Type B pancreatic cell (in vitro differentiated cells): ENCODE measurements at places on chromosomes 6 and 20. TPM values are rescaled to one million over a fixed set of nuclear protein-coding genes. Genes with fewer than 3 reads are reported as not detected.
A peak's percentile ranks its signal among the peaks of the same experiment; 100 is the strongest.

Gene MUC21
- total RNA-seq = 0.43 and 0.65 TPM in 2 replicates

Gene C6orf47
- 22.3 and 28.1 TPM in 2 replicates for total RNA-seq

Gene PI3
- total RNA-seq = 3.7 and 6.9 TPM in 2 replicates

Gene GRM1
- total RNA-seq = 0.39 and 0.43 TPM in 2 replicates

Gene TFAP2B
- total RNA-seq = 11.6 and 75.5 TPM in 2 replicates

Gene SLC26A8
- 0.19 TPM in 1 of 2 replicates, not detected in the other for total RNA-seq

Gene LIN28B
- total RNA-seq = 7.6 and 22.3 TPM in 2 replicates

DNA sequence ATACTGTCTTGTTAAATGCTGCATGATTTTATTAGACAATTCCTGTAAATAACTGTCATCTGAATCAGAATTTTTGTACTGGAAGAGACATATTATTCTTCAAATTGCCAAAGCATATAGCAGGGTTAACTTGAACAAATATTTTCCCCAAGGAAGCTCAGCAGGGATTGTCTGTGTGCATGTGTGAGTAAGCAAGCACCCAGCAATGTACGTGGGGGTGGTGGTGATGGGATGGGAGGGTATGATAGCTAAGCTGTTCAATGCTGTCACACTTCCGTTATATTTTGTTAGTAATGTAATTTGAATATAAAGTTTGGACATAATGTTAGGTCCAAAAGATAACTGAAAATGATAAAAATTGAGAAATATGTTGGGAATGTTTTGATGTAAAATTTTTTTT is 118.1 kb downstream of the MYB start:
- peaks cover 10% of the 10 kb centered on the region for H3K36me3 ChIP-seq
- no peak for DNase-seq
- H3K27me3 ChIP-seq = no peaks in the 10 kb centered on the region
- no peaks in the 10 kb centered on the region for H3K4me1 ChIP-seq
- no peak overlapping the region for H3K27ac ChIP-seq

GRCh38 chr6:143146186-143146851 is 85.6 kb downstream of the AIG1 start:
- H3K4me3 ChIP-seq = no peak overlapping the region
- no peak overlapping the region for H3K27ac ChIP-seq
- no peaks in the 10 kb centered on the region for H3K4me1 ChIP-seq

- no peak overlapping the region for H3K4me3 ChIP-seq
- DNase-seq = no peak
- H3K4me1 ChIP-seq = peaks cover 13% of the 10 kb centered on the region
- H3K36me3 ChIP-seq = peaks cover 2% of the 10 kb centered on the region
- H3K27me3 ChIP-seq = no peaks in the 10 kb centered on the region
These were observed 60.8 kb downstream of the FAM83B start for GRCh38 chr6:54907355-54907754.

GRCh38 chr20:2625062-2625461 is 27.4 kb upstream of the NOP56 start:
- no peak overlapping the region for H3K4me3 ChIP-seq
- no peak overlapping the region for H3K27ac ChIP-seq
- H3K36me3 ChIP-seq = no peaks in the 10 kb centered on the region
- DNase-seq = no peak
- no peaks in the 10 kb centered on the region for H3K4me1 ChIP-seq

DNA sequence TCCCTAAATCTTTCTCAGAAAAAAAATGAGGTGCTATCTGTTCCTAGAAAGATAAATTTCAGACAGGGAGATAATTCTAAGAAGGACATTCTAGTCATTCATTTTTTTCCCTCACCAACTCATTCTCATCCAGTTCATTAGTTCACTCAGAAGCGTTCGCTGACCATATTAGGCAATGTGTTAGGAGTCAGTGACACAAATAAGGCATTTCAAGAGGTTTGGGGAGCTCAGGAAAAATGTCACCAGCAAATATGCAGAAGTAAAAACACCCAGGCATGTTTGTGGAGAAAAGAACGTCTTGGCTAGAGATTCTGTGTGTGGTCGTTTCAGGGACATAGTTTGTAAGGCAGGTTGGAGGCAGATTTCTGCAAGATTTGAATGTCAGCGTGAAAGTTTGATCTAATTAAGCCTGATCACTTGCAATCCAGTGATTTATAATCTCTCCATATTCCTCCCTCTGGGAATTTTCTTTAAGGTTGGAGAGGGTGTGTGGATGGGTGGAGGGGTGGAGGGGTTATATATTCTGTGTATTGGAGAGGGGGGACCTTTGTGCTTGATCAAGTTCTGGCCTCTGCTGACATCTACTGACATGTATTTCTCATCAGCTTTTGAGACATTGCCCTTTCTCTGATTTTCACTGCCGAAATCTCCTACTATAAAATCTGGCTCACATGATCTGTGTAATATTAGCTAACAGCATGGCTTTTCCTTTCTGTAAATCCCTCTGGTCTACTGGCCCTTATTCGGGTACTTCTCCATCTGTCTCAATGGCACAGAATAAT is 3.6 kb downstream of the MYCT1 start:
- H3K27me3 ChIP-seq = no peaks in the 10 kb centered on the region
- H3K27ac ChIP-seq = no peak overlapping the region
- no peaks in the 10 kb centered on the region for H3K36me3 ChIP-seq
- H3K4me3 ChIP-seq = no peak overlapping the region
- no peaks in the 10 kb centered on the region for H3K4me1 ChIP-seq

- H3K27ac ChIP-seq = peak overlapping the region; percentile 34
- no peaks in the 10 kb centered on the region for H3K27me3 ChIP-seq
- H3K36me3 ChIP-seq = peaks cover 4% of the 10 kb centered on the region
- H3K4me3 ChIP-seq = no peak overlapping the region
- no peak for DNase-seq
- H3K4me1 ChIP-seq = peaks cover 4% of the 10 kb centered on the region
These were observed 124.6 kb upstream of the BTN3A2 start for GRCh38 chr6:26240157-26241032.

GRCh38 chr6:5665667-5666066 is 341.1 kb downstream of the NRN1 start:
- H3K4me3 ChIP-seq = no peak overlapping the region
- H3K36me3 ChIP-seq = peaks cover 4% of the 10 kb centered on the region
- H3K4me1 ChIP-seq = peaks cover 7% of the 10 kb centered on the region
- peak; percentile 8 for DNase-seq
- no peaks in the 10 kb centered on the region for H3K27me3 ChIP-seq

DNA sequence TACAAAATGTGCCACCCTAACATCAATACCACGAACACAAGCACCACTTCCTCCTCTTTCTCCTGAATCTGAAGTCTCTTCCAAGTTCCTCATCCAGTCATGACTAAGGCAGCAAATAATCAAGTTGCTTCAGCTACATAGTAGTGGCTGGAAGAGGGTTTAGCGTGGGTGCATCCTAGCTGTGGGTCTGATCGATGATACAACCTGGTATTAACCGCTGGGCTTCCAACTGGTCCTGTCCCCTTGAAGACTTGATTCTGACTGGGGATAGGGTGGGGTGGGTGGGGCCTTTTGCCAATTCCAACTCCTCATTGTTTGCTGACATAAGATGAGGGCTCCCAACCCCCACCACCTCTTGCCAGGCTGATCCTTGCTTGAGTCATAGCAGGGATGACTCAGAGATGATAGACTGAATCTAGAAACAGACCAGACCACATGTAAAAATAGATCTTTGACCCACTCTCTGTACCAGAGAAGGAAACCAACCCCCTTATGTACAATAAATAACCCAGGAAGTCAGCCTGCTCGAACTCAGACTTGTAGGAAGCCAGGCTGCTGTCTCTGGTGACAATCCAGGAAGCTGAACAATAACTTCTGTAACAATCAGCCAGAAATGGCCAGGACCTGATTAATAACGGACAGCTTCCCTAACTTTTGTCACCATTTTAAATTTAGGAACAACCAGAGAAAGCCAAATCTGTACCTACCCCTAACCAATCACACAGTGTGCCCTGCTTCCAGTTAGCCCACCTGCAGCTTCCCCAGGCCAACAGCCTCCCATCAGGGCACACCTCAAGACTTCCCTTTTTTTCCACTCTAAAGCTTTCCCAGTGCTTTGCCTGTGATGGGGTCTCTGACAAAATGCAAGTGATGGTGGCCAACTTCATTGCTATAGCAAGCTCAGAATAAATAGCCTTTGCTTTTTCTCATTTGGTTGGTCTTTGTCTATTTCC is 68.9 kb upstream of the FAM184A start:
- peaks cover 3% of the 10 kb centered on the region for H3K27me3 ChIP-seq
- DNase-seq = no peak
- H3K27ac ChIP-seq = no peak overlapping the region
- H3K36me3 ChIP-seq = no peaks in the 10 kb centered on the region
- peaks cover 7% of the 10 kb centered on the region for H3K4me1 ChIP-seq

DNA sequence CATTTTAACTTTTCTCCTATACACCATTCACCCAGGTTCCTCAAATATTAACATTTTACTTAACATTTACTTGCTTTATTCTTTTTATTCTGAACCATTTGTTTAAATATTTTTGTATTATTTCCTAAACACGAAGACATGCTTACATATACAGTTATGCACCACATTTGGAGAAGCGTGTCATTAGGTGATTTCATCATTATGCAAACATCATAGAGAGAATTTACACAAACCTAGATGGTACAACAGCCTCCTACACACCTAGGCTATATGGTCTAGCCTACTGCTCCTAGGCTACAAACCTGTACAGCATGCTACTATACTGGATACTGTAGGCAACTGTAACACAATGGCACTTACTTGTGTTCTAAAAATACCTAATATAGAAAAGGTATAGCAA is 6.6 kb downstream of the TDP2 start:
- H3K4me1 ChIP-seq = peaks cover 19% of the 10 kb centered on the region
- peaks cover 49% of the 10 kb centered on the region for H3K36me3 ChIP-seq
- no peak overlapping the region for H3K27ac ChIP-seq
- no peak for DNase-seq
- H3K4me3 ChIP-seq = no peak overlapping the region
- H3K27me3 ChIP-seq = no peaks in the 10 kb centered on the region

DNA sequence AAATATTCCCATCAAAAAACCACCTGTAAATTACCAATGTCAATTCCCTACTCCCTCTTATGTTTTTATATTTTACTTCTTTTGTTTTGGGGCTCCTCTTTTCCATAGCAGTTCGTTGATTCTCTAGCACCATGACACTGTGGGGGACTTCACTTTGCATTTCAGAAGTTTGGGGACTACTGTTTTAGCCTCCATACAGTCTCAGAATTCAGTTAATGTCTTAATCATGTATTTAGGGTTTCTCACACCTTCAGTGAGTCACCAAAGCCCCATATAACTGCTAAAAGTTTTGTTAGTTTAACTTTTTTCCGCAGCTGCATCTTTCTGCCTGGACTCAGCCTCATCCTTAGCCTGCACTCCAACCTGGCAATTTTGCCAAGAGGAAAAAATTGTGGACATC is 20.7 kb upstream of the AIG1 start:
- no peaks in the 10 kb centered on the region for H3K36me3 ChIP-seq
- H3K27ac ChIP-seq = no peak overlapping the region
- H3K4me1 ChIP-seq = no peaks in the 10 kb centered on the region
- no peak for DNase-seq
- H3K27me3 ChIP-seq = no peaks in the 10 kb centered on the region
- H3K4me3 ChIP-seq = no peak overlapping the region

DNA sequence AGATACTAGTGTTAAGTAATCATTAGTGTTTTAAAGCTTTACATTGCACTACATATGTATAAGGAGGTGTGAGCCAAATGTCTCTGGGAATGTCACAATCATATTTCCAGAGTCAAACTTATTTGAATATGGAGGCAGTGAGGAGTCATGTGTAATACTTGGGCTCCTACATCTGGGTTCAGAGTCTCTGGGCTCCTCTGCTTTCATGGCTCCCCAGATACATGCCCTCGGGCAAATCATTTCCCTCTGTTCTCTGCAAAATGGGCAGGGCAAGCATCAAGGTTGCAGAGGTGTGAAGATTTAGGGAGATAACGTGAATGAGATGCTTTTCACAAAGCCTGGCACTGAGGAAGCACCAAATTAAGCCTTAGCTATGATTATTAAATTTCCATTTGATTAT is 138.3 kb upstream of the SGK1 start:
- peaks cover 20% of the 10 kb centered on the region for H3K4me1 ChIP-seq
- no peak overlapping the region for H3K27ac ChIP-seq
- H3K36me3 ChIP-seq = no peaks in the 10 kb centered on the region
- no peak overlapping the region for H3K4me3 ChIP-seq
- H3K27me3 ChIP-seq = no peaks in the 10 kb centered on the region
- DNase-seq = no peak

DNA sequence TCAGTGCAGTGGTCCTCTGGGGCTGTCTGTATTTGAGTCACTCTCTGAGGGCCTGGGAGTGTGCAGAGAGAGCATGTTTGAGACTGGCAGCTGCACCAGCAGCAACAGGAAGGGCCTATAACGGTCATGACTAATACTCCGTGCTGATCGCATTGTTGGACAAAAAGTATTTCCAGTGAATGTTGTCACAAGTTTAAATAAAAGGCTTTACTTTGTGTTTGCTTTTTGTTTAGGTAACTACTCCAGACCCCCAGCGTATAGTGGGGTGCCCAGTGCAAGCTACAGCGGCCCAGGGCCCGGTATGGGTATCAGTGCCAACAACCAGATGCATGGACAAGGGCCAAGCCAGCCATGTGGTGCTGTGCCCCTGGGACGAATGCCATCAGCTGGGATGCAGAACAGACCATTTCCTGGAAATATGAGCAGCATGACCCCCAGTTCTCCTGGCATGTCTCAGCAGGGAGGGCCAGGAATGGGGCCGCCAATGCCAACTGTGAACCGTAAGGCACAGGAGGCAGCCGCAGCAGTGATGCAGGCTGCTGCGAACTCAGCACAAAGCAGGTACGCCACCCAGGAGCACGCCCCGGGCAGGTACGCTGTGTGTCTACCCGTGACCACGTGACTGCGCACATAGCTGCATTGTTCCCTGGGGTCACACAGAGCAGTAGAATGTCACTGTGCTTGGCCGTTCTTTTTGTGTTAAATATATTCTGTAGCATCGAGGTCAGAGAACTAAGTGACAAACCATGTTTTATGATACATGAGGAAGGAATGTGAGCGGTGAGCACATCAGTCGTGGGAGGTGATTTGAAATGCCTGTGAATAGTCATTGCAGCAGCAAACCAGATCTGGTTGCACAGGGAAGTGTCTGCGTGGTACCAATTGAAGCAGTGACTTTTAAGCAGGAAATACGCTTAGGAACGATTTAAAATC is 174.7 kb downstream of the TMEM242 start:
- no peaks in the 10 kb centered on the region for H3K27me3 ChIP-seq
- peak overlapping the region; percentile 62 for H3K27ac ChIP-seq
- peaks cover 24% of the 10 kb centered on the region for H3K36me3 ChIP-seq
- no peak overlapping the region for H3K4me3 ChIP-seq
- no peak for DNase-seq

GRCh38 chr20:23193801-23194384 is 107.8 kb upstream of the CD93 start:
- H3K36me3 ChIP-seq = no peaks in the 10 kb centered on the region
- H3K27me3 ChIP-seq = peaks cover 13% of the 10 kb centered on the region
- no peaks in the 10 kb centered on the region for H3K4me1 ChIP-seq
- no peak for DNase-seq
- H3K4me3 ChIP-seq = no peak overlapping the region

- peak overlapping the region; percentile 75 for H3K4me3 ChIP-seq
- no peak for DNase-seq
- peaks cover 5% of the 10 kb centered on the region for H3K36me3 ChIP-seq
- peaks cover 6% of the 10 kb centered on the region for H3K27me3 ChIP-seq
- peaks cover 23% of the 10 kb centered on the region for H3K4me1 ChIP-seq
- H3K27ac ChIP-seq = no peak overlapping the region
These were observed 14.5 kb downstream of the OR2B2 start for GRCh38 chr6:27897580-27898206.
